A549 treated with DMSO at 1 μM for 4 hours (cell line): ENCODE measurements at places on chromosomes 16 and 17. TPM values are rescaled to one million over a fixed set of nuclear protein-coding genes. Genes with fewer than 3 reads are reported as not detected.

The ACSM3 gene
- 3.5 to 4.6 TPM (median 4.5 TPM) in 5 replicates for total RNA-seq

The CSF3 gene
- not detected in 5 replicates for total RNA-seq

The ZG16B gene
- 0.46 to 1.3 TPM (median 0.69 TPM) in 5 replicates for total RNA-seq

The DPEP1 gene
- total RNA-seq = 0.75 to 1.3 TPM (median 0.77 TPM) in 5 replicates

The KCTD5 gene
- total RNA-seq = 39.5 to 47.1 TPM (median 42.9 TPM) in 5 replicates

The KIF18B gene
- 33.4 to 46.7 TPM (median 45.4 TPM) in 5 replicates for total RNA-seq

The FNDC8 gene
- 0.07 to 0.09 TPM in 2 of 5 replicates, not detected in the others for total RNA-seq

The WNT3 gene
- 4.3 to 6.4 TPM (median 5.9 TPM) in 5 replicates for total RNA-seq

The KIF1C gene
- total RNA-seq = 98.9 to 125 TPM (median 114 TPM) in 5 replicates

The HOXB9 gene
- total RNA-seq = 8.1 to 10.1 TPM (median 8.4 TPM) in 5 replicates

The GNG13 gene
- not detected in 5 replicates for total RNA-seq

The TMEM132E gene
- 0.02 to 0.03 TPM (median 0.02 TPM) in 3 of 5 replicates, not detected in the others for total RNA-seq

The PIRT gene
- not detected in 5 replicates for total RNA-seq

The CCDC102A gene
- 5.7 to 9.7 TPM (median 9.4 TPM) in 5 replicates for total RNA-seq

The HEATR9 gene
- total RNA-seq = not detected in 5 replicates

The TBC1D3C gene
- 0.06 TPM in 1 of 5 replicates, not detected in the others for total RNA-seq

The UNC13D gene
- total RNA-seq = 2.3 to 4.8 TPM (median 4.3 TPM) in 5 replicates

The KRT28 gene
- total RNA-seq = not detected in 5 replicates

The RNF222 gene
- total RNA-seq = not detected in 5 replicates

The SLC5A10 gene
- 0.12 to 0.25 TPM (median 0.18 TPM) in 5 replicates for total RNA-seq

The SERPINF2 gene
- total RNA-seq = 1.6 to 2.3 TPM (median 1.8 TPM) in 5 replicates

The RPRML gene
- total RNA-seq = 0.33 to 0.69 TPM (median 0.57 TPM) in 5 replicates

The SLFN12L gene
- 0.02 to 0.06 TPM in 2 of 5 replicates, not detected in the others for total RNA-seq

The CACNG4 gene
- total RNA-seq = 9.2 to 13.1 TPM (median 10.5 TPM) in 5 replicates

The XYLT1 gene
- 0.64 to 1.0 TPM (median 0.84 TPM) in 5 replicates for total RNA-seq

The TP53TG3C gene
- total RNA-seq = 0.17 to 0.64 TPM in 2 of 5 replicates, not detected in the others

The NECAB2 gene
- 1.6 to 3.7 TPM (median 2.8 TPM) in 5 replicates for total RNA-seq

The KRTAP1-5 gene
- 0.08 TPM in 1 of 5 replicates, not detected in the others for total RNA-seq

The CNTD1 gene
- 0.05 to 0.28 TPM (median 0.05 TPM) in 4 of 5 replicates, not detected in the other for total RNA-seq

The TRIM72 gene
- total RNA-seq = 0.02 TPM in 5 replicates

The GAST gene
- total RNA-seq = 0.23 to 0.57 TPM (median 0.26 TPM) in 3 of 5 replicates, not detected in the others

The TAT gene
- total RNA-seq = 0.05 to 0.11 TPM (median 0.07 TPM) in 3 of 5 replicates, not detected in the others

The TNP2 gene
- not detected in 5 replicates for total RNA-seq

The MT3 gene
- 0.41 TPM in 1 of 5 replicates, not detected in the others for total RNA-seq

The ALOX12B gene
- total RNA-seq = 0.75 to 2.1 TPM (median 1.2 TPM) in 5 replicates

The ALG1 gene
- 33.6 to 39.9 TPM (median 38.3 TPM) in 5 replicates for total RNA-seq

The LASP1 gene
- 254 to 281 TPM (median 267 TPM) in 5 replicates for total RNA-seq

The TMEM238L gene
- not detected in 5 replicates for total RNA-seq

The CLEC18B gene
- total RNA-seq = 0.03 to 0.63 TPM (median 0.33 TPM) in 5 replicates

The PNMT gene
- total RNA-seq = 0.13 TPM in 1 of 5 replicates, not detected in the others

The RNF43 gene
- total RNA-seq = 0.21 to 0.39 TPM (median 0.21 TPM) in 5 replicates

The CFAP97D1 gene
- total RNA-seq = not detected in 5 replicates

The TNK1 gene
- total RNA-seq = 1.3 to 1.8 TPM (median 1.6 TPM) in 5 replicates

The LRRC37A gene
- total RNA-seq = 0.40 to 1.1 TPM (median 0.78 TPM) in 5 replicates

The SLC22A31 gene
- 0.83 to 2.1 TPM (median 1.5 TPM) in 5 replicates for total RNA-seq

The TMEM92 gene
- 22.2 to 30.1 TPM (median 26.9 TPM) in 5 replicates for total RNA-seq

The CTRB2 gene
- total RNA-seq = not detected in 5 replicates

The TSPOAP1 gene
- total RNA-seq = not detected in 5 replicates

The RND2 gene
- total RNA-seq = 0.10 to 0.16 TPM (median 0.12 TPM) in 5 replicates

The PRDM7 gene
- 0.03 TPM in 1 of 5 replicates, not detected in the others for total RNA-seq

The EME1 gene
- 15.2 to 17.4 TPM (median 16.0 TPM) in 5 replicates for total RNA-seq

The RGS11 gene
- 3.5 to 4.7 TPM (median 4.4 TPM) in 5 replicates for total RNA-seq

The OR3A3 gene
- not detected in 5 replicates for total RNA-seq

The CPNE7 gene
- 41.5 to 71.1 TPM (median 57.3 TPM) in 5 replicates for total RNA-seq

The CCDC92B gene
- 0.09 to 0.25 TPM (median 0.17 TPM) in 5 replicates for total RNA-seq

The PRR15L gene
- 0.12 to 0.22 TPM (median 0.15 TPM) in 3 of 5 replicates, not detected in the others for total RNA-seq

The CX3CL1 gene
- total RNA-seq = 0.04 to 0.32 TPM (median 0.10 TPM) in 4 of 5 replicates, not detected in the other

The RNF157 gene
- 5.7 to 8.7 TPM (median 6.8 TPM) in 5 replicates for total RNA-seq

The NPW gene
- 0.74 to 1.3 TPM (median 0.99 TPM) in 5 replicates for total RNA-seq
